ENCODE measurements at places on chromosomes 5 and 9.

- no peak for DNase-seq
Measured at GRCh38 chr5:133783481-133783880, 171.1 kb upstream of the FSTL4 start.

- DNase-seq: no peak
Measured at GRCh38 chr5:152683205-152683604, 278.1 kb upstream of the NMUR2 start.

- no peak for DNase-seq
Measured at GRCh38 chr9:118928722-118929121, 440.5 kb downstream of the BRINP1 start.

GRCh38 chr5:149651686-149652085, 70.4 kb downstream of the ARHGEF37 start:
- no peak for DNase-seq
